SW 1271 (cell line): ENCODE measurements at places on chromosomes 4 and X.
A peak's percentile ranks its signal among the peaks of the same experiment; 100 is the strongest.

- no peak for DNase-seq
These were observed 198.6 kb downstream of the LRBA start for GRCh38 chr4:150816491-150816890.

DNA sequence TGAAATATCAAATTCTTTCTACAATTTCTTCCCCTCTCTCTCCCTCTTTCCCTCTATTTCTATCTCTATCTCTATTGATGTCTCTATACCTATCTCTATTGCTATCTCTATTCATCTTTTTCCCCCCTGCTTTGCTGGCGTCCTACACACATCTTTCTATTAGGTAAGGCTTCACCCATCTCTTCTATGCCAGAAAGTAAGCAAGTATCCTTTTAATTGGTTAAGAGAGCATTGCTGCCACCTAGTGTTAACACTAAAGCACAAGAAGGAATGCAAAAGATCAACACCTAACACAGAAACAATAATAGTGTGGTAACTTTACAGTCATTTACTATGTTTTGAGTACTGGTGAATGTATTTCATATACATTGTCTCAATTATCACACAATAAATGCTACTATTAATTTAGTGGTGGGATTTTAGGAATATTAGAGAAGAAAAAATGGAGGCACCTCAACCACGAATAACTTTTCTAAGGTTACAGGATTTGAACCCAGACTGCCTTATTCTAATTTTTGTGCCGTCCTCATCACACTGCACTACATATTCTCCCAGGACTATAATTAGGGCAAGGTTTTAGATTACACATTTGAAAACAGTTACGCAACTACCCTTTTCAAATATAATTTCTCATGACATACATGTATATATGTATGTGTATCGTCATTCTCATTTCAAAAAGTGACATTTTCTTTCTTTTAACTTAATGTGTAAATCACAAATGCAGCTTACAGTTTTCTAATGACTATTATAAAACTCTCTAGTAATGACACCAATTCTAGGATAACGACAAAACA lies 3.7 kb upstream of the C4orf36 start:
- peak; percentile 68 for DNase-seq

DNA sequence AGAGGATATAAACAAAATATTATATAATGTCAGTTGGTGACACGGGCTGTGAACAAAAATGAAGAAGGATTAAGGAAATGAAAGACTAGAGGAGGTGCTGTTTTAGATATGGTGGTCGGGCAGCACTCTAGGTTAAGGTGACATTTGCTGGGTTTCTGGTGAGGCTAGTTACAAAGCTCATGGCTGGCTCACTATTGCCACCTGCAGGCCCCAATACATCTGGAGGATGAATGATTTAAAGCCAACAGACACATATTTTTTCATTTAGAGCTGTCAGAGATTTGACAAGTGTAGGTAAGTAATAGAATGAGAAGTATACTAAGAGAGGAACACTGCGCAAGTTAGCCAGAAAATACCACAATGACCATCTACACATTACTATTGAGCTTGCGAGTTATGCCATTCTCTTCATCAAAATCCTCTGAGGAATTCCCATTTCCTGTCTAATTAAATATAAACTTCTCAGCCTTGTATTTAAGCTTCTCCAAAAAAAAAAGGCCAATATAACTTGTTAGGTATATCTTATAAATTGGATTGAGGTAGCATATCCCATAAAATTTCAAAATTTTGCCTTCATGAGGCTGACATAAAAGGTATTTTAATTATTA lies 6.4 kb upstream of the FGG start:
- DNase-seq: no peak

- DNase-seq: no peak
These were observed 455.7 kb downstream of the BCOR start for GRCh38 chrX:39642071-39642470.

GRCh38 chr4:75235359-75235951 lies 278.7 kb downstream of the RCHY1 start:
- DNase-seq: no peak

DNA sequence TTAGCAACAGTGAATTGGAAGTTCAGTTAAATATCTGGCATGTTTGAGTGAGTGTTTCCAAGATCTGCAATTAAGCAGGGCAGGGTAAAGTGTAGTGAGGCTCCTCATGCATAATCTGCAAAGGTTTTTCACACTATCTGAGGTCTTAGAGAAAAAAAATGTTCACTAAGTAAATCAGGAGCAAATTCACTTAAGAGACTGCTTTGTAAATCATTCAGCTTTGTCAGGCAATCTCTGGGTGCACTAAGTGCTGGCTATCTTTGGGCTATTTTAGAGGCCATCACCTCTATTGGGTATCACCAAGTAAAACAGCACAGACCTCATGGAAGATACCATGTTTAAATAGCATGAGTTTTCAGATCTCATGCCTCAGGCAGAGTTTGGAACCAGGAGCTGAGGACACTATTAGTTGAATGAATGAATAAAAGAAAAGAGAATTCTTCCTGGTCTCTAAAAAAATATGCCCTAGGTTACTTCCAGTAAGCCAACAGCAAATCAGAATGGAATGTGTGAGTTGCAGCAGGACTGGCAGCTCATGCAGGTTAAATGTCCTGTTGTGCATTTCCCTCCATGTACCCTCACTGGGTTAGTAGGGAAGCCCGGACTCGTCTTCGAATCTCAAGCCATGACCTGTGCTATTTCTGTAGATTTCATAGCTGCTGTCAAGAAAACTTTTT lies 195.3 kb downstream of the KCNIP4 start:
- DNase-seq: no peak

DNA sequence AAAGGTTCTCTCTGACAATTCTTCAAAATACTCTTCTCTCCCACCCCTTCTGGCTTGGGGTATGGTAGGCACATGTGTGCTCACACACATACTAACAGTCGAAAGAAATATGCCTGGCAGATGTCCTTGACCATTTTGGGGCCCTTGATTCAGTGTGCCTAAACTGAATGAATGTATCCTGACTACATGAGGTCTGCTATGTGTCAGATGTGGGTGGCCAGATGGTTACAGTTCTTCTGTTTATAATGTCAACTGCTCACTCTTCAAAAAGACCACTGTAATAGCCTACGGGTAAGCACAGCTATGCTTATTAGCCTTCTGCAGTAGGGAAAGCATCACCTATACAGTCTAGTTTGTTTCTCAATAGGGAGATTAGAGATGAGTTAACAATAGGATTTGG lies 63.7 kb upstream of the VEGFC start:
- no peak for DNase-seq

DNA sequence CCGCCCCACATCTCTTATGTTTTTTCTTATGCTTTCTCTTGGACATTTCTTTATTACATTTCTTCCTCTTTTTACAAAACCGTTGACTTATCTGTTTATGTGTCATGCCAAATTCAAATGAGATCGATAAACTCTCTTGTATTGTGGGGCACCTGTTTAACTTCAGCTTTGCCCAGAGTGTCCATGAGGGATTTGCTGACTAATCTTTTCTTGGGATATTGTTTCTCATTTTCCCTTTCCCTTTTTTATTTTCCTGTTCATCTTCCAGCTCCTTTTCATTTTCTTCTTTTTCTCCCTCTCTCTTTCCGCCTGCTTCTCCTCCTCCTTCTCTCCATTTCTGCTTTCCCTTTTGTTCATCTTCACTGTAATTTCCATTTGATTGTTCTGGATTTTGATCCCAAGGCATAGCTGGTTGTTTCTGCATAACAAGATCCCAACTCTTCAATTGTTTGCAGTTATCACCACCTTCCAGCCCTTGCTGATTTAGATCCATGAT lies 10.7 kb downstream of the TIMM8A start:
- DNase-seq: no peak

DNA sequence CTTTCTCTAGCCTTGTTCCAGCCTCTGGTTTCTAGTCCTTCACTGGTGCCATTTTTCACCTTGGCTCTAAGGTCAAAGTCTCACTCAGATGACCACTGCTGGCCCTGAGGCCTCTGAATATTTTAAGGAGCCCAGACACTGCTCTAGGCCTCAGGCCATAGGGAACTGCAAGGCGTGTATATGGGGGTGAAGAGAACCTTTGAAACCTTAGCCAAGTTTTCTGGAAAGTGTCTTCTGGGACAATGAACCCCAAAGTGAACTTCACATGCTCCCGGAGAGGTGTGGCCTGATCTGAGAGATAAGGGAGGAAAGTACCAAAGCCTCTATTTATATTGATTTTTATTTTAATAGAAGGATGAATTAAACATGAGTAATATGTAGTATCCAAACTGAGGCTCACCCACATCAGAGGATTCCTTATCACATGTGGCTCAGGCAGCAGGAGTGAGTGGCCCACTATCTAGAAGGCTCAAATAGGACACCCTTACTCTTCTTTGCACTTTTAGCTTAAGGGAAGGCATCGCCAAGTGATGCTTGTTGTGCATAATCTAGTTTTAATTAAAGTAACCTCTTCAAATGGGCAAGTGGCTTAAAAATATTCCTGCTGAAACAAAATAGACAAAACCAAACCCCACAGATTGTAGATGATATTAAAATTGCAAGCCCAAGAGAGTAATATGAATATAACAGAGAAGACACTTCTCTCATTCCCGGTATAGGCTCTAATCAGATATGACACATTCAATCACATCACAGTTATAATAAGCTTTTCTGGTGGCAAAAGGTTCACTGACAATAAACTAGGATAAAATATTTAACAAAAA lies 18.3 kb downstream of the GRPR start:
- DNase-seq: no peak

DNA sequence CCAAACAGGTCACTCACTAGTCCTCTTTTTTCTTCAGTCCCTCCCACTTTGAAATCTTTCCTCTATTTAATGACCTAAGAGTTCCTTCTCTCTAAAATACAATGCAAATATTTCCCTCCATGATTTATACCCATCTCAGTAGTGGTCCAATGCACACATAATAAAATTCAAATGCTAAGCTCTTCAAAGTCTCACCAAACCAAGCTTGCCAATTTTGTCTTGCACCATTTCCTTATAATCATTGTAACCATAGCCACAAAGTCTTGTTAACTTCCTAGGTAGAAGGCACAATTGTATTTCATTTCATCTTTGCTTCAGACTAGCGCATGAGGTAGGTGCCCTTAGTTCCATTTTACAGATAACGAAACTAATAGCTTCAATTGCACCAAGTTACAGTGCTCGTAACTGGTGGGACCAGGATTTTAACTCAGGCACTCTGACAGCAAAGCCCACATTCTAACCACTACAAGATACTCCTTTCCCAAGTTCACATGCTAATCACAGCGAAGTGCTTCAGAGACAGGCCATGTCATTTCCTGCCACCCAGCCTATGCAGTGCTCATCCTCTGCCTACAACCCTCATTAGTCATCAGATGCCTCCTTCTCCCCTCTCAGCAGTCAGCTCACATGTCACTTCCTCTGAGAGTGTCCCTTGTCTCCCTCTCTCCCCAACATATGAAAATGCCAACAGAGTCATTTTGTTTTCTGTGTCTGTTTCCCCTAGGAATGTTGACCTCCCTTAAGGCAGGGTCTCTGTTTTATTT lies 66.9 kb upstream of the PPARGC1A start:
- DNase-seq: no peak

- no peak for DNase-seq
These were observed 9.8 kb downstream of the NDNF start for GRCh38 chr4:121062521-121062920.
